Skin of body (tissue), 3 donors: ENCODE measurements at places on chromosomes 11 and 22. TPM values are rescaled to one million over a fixed set of nuclear protein-coding genes. Genes with fewer than 3 reads are reported as not detected.

- no peak for DNase-seq
These were observed 21.9 kb upstream of the POLD3 start for GRCh38 chr11:74570266-74571061.

GRCh38 chr22:20937794-20938671 lies 20.8 kb downstream of the CRKL start:
- no peak for DNase-seq

- no peak for DNase-seq
These were observed 123.7 kb upstream of the TRPC6 start for GRCh38 chr11:101707477-101707876.

DNA sequence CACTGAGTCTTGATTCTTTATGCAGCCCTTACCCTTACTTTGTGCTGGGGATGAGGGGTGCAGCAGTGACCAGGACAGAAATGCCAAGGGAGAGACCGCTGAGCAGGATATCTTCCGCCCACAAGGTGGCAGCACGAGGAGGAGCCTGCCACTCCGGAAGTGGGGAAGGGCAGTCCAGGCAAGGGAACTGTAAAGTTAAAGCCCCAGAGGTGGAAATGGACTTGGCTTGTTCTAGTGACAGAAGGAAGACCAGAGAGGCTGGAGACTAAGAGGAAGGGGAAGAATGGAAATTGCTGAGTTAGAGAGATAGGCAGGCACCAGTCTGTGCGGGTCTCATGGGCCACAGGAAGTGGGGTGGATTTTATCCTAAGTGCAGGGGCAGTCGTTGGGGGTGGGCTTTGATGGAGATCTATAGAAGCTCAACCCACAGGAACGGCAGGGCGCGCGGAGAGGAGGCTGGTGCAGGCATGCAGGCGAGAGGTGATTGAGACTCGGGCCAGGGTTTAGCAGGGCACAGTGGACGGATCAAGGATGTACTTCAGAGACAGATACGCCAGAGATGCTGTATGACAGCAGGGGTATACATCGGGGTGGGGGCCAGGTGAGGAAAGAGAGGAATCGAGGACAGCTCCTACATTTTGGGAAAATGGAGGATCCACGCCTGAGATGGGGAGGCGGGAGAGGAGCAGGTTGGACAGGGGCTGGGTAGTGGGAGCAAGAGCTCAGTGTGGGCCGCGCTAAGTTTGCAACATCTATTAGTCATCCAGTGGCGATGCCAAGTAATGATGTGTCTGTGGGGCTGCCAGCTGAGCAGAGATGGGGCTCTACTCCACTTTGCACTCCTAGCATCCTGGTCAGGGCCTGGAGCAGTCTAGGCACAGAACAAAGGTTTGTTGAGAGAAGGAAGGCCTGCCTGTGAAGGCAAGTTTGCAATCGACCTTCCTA lies 3.3 kb upstream of the GRK2 start:
- DNase-seq, result peak; percentile 47

GRCh38 chr22:48794906-48795305 lies 1032.8 kb downstream of the BRD1 start:
- no peak for DNase-seq

DNA sequence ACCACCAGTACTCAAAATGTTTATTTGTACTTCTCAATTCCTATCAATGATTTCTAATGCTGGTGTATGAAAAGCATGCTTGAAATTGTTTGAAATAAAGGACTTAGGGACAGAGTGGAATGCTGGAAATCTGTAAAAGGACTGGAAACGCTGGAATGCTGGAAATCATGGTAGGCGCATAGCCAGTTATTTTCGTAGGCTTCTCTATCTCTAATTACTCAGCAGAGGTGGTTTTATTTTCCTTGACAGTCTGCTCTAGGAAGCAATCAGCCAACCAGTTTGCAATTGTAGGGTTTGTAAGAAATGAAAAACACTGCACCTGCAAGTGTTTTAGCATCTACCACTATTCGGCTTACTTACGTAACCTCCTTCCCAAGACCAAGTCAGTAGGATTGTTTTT lies 788 bp downstream of the LIN7C start:
- peak; percentile 40 for DNase-seq

- no peak for DNase-seq
These were observed 16.3 kb upstream of the AGBL2 start for GRCh38 chr11:47731475-47731874.

DNA sequence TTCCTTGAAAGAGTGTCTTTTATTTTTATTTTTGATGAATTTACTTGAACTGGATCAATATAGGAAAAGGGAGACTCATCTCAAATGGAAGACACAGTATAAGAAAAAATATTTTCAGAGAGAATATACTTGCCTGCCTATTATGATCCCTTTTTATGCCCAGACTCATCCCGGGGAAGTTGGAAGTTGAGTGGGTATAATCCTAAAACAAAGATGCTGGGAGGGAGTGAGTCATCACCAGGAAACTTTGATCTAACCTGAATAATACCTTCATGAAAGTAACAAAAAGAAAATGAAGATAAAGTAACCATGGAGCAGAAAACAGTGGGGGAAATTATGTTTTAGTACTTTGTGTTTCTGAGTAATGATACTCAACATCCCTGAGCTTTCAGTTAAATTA lies 1514.0 kb downstream of the FAM181B start:
- DNase-seq, result no peak

- no peak for DNase-seq
These were observed 3.0 kb downstream of the RDX start for GRCh38 chr11:110293389-110293788.

DNA sequence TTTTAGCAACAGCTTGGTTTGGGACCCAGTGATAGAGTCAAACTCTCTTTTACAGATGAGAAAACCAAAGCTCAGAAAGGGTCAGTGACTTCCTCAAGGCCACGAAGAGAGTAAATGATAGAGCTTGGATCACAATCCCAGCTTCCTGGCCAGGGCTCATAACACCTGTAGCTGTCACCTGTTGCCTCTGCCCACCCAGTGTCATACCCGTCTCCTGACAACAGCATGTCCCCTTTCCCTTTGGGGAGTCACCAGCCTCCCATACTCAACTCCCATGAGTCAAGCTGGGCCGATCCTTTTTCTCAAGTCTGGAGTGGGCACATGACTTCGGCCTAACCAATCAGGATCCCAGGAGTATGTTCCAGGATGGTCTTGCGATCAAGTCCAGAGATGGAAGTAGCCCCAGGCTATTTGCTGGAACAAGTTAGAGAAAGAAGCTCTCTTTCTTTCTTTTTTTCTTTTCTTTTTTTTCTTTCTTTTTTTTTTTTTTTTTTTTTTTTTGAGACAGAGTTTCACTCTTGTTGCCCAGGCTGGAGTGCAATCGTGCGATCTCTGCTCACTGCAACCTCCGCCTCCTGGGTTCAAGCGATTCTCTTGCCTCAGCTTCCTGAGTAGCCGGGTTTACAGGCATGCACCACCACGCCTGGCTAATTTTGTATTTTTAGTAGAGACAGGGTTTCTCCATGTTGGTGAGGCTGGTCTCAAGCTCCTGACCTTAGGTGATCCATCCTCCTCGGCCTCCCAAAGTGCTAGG lies 27.8 kb upstream of the MYH9 start:
- no peak for DNase-seq

DNA sequence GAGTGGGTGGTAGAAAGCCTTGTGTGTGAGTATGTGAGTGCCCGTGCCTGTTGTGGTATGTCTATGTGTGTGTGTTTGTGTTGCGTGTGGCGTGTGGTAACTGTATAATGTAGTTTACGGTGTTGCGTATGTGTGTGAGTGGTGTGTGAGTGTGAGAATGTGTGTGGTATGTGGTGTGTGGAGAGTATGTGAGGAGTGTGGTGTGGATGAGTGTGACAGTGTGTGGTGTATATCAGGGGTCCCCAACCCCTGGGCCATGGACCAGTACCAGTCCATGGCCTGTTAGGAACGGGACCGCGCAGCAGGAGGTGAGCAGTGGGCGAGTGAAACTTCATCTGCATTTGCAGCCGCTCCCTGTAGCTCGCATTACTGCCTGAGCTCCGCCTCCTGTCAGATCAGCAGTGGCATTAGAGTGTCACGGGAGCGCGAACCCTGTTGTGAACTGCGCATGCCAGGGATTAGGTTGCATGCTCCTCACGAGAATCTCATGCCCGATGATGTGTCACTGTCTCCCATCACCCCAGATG lies 5.7 kb downstream of the UPK3A start:
- no peak for DNase-seq

GRCh38 chr11:88284336-88285050 lies 53.0 kb downstream of the CTSC start:
- DNase-seq, result peak; percentile 91

Gene HSPB2
- 3.2 TPM for total RNA-seq

Gene OR8B2
- total RNA-seq, result not detected

Gene ARHGAP20
- total RNA-seq, result 7.6 TPM

Gene SAA4
- total RNA-seq, result not detected

Gene BIK
- total RNA-seq, result 3.6 TPM

Gene PKNOX2
- 4.0 TPM for total RNA-seq

Gene C11orf86
- not detected for total RNA-seq

Gene OR51B2
- total RNA-seq, result 0.59 TPM

Gene NNMT
- 26.7 TPM for total RNA-seq

Gene OR52A1
- total RNA-seq, result not detected

Gene MOGAT2
- total RNA-seq, result 9.6 TPM
